ENCODE measurements at places on chromosomes 11 and 22.

DNA sequence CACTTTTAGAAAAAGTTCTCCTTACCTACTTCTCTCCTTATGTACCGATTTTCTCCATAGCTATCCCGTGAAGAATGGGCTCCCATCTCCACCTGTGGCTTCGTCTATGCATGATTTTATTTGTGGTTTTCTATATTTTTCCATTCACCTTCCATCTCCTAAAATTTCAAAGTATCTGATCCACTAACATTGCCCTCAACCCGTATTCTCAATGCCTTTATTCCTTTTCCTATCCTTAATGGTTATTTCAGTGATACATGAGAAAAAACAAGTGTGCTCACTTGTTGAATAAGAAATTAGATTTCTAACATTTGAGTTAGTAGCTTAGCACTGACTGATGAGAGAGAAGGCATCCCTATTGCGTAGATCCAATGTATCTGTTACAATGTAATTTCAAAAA lies 16.9 kb downstream of the CYP2R1 start:
- DNase-seq, result no peak

GRCh38 chr11:102172127-102172848 lies 62.0 kb downstream of the YAP1 start:
- DNase-seq, result no peak

DNA sequence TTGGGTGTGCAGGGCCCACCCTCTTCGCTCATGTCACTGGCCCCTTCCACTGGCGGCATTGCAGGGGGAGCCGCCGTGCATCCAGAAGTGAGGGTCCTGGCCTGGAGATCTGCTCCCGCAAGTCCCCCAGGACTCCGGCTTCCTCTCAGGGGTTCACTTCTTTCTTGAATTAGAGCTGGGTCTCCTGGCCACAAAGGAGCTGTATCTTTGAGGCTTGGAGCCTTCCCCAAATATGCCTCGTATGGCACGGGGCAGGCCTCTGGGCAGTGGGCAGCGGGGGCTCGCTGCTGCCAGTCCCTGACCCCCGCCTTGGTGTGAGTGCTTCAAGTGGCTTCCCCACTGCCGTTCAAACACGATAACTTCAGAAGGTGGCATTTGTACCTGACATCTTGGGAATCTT lies 7.4 kb upstream of the IFITM3 start:
- no peak for DNase-seq

DNA sequence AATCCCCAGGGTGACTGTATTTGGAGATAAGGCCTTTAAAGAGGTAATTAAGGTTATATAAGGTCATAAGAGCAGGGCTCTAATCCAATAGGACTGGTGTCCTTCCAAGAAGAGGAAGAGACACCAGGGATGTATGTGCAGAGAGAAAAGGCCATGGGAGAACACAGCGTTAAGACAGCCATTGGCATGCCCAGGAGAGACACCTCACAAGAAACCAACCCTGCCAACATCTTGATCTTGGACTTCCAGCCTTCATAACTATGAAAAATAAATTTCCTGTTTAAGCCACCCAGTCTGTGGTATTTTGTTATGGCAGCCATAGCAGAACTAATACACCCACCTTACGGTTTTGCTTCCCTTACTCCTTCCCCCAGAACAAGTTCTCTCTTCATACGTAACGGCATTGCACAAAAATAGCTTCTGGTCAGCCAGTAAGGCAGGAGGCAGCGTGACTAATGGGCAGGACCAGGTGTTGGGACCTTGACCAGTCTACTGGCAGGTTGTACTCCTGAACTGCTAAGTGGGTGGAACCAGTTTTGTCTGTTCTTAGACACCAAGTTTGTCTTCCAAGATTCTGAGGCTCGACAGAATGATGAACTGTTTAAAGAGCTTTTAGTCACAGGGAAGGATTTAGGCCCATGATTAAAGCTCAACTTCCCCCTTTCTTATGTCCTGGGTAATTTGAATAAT lies 31.9 kb upstream of the UPB1 start:
- DNase-seq, result no peak

DNA sequence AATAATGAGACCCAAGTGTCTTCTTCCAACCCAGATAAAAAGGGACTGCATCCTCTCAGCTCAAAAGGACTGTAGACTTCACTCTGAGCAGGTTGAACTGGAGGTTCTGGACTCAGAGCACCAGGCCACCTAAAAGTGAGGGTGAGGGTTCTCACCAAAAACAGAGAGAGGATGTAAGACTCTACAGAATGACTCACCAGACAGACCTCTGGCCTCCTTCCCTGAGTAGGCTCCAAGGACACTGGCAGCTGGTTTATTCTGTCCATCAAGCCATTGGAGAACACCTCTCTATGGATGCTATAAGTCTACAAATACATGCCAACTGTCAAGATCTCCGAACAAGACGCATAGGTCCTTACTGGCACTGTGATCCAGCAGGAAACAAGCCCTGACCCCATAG lies 27.2 kb downstream of the FEZ1 start:
- DNase-seq, result no peak

- no peak for DNase-seq
Measured at GRCh38 chr22:37259540-37260029, 15.5 kb upstream of the RAC2 start.

- DNase-seq, result no peak
Measured at GRCh38 chr11:133934599-133935550, 21.9 kb downstream of the IGSF9B start.

GRCh38 chr11:5129457-5129877 lies 8.7 kb downstream of the OR52A5 start:
- no peak for DNase-seq
